ENCODE measurements at places on chromosomes 3 and 15.

DNA sequence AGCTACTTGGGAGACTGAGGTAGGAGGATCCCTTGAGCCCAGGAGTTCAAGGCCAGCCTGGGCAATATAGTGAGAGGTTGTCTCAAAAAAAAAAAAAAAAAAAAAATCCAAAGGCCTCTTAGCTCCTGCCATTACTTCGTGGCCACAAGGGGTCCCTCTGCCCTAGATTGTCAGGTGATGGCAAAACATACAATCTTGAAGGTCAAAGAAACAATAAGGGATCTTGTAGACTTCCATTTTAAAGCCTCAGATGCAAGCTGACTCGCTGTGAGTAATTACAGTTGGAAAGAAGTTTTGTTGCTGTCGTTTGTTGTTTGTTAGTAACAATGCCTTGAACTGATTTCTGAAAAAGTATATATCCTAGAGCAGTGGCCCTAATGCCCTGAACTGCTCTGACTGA, 55.9 kb upstream of the PLCL2 start:
- DNase-seq, result no peak

- no peak for DNase-seq
Measured at GRCh38 chr3:133578548-133579191, 5.2 kb downstream of the CDV3 start.

DNA sequence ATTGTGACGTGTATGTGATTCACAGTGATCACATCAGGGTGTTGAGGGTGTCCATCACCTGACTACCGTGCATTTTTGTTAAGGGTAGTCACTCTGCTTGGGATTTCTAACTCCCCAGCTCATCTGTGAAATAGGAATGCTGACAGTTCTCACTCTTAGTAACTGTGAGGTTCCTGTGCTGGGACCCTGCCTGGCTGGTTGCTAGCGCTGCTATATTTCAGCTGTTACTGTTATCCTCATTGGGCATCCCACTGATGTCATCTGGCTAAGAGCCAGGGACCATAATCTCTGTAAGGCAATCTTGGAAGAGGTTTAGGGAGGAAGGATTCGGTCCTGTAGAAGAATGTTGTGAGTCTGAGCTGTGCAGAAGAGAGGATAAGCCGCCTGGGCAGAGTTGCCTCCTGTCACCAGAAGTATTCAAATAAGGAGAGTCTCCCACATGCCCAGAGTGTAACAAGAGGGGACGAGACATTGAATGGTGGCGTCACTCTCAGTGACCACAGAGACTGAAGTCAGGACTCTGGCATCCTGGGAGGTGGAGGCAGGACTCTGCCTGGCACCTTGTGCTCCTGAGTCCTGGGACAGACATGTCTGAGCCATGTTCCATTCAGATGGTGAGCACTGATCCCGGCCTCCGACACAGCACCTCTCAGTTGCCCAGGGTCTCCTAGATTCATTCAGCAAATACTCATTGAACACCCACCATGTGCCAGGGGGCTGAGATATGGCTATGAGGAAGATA, 52.2 kb downstream of the FBLN2 start:
- no peak for DNase-seq

DNA sequence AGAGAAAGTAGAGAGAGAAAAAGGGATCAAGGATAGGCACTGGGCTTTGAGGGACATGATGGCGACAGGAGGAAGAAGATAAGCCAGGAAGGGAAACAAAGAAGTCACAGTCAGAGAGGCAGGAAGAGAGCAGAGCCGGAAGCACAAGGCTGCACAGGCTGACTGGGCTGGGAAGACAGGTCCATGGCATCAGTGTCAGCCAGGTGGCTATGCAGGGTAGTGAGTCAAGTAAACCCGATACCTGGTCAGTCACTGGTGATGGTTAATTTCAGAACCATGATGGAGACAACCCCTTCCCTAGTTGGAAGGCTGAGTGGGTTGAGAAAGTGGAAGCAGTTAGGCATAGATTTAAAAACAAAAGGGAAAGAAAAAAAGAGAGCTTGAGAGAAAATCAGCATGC, 203.8 kb downstream of the EPHB1 start:
- no peak for DNase-seq

DNA sequence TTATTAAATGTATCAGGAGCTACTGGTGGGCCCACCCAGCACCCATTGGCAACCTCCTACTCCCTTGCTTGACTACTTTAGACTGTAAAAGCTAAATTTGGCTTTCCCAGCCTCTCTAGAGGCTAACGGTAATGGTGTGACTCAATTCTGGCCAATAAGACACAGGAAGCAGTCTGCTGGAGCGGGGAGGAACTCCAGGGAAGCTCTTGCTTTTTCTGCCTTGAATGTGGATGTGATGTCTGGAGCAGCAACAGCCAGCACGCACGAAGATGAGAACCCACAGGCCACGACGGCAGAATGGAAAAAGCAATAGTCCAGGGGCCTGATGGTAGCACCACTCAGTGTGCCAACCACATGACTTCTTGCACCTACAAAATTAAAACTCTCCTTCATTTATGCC, 39.9 kb downstream of the RAB6B start:
- DNase-seq, result no peak

DNA sequence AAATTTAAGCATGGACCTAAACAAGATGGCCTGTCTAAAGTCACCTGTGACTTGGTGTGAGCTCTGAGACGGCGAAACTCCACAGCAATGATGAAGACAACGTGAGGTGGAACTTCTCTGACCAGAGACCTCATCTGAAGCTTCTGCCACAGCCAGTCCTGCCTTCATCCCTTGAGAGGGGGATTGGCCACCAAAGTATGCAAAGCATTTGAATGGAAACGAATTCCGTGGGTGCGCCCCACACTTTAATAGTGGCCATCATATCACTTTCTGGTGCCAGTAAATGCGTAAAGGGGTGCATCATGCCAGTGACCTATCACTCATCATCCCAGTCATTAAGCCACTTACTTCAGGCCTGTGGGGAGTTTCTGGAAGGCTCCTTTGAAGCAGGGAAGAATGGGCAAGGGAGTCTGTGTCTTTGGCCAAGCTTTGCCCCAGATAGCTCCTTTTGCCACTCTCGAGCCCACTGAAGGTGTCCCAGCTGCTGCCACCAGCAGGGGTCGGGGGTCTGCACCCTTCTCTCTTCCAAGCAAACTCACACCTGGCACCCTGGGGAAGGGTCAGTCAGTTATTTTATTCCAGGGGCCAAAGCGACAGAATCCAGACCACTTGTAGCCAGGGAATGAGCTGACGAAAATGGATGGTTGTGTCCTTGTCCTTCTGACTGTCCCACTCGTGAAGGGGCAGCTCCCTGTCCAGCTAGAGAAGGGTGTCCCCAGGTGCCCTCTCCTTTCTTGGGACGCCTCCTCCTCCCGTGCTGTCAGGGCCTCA, 17.7 kb downstream of the MUC20 start:
- no peak for DNase-seq

DNA sequence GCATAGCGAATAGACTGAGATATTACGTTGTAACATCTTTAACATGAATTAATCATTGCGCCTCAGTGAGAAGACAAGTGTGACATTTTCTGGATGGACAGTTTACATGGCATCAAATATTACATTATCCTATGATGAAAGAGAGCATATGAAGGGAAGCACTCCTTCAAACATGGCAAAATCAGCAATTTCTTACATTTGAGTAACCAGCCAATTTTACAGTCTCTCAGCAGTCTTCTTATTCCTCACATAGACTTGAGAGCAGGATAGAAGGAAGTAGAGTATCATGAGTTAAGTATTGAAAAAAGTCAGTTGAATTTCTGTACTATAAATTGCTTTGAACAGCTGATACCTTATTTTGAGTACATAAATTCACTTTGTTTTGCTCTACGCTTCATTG, 38.9 kb downstream of the FANCI start:
- DNase-seq, result no peak

- no peak for DNase-seq
Measured at GRCh38 chr3:72134989-72135451, 350.1 kb upstream of the PROK2 start.

DNA sequence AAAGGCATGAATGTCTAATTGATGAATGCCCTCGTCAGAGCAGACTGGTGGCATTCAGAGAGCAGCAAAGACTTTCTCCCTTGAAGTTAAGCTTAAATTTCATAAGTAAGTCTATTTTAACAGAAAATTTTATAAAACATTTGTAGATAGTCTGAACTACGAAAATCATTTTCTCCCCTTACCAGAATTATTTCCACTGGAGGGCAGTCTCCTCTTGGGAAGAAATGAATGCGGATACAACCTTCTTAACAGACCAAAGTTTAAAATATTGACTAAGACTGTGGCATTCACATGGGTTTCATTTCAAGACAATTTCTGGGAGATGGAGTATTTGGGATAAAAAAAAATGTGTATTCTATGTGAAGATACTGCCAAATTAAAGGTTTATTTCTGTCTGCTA, 669.0 kb downstream of the FHIT start:
- no peak for DNase-seq

DNA sequence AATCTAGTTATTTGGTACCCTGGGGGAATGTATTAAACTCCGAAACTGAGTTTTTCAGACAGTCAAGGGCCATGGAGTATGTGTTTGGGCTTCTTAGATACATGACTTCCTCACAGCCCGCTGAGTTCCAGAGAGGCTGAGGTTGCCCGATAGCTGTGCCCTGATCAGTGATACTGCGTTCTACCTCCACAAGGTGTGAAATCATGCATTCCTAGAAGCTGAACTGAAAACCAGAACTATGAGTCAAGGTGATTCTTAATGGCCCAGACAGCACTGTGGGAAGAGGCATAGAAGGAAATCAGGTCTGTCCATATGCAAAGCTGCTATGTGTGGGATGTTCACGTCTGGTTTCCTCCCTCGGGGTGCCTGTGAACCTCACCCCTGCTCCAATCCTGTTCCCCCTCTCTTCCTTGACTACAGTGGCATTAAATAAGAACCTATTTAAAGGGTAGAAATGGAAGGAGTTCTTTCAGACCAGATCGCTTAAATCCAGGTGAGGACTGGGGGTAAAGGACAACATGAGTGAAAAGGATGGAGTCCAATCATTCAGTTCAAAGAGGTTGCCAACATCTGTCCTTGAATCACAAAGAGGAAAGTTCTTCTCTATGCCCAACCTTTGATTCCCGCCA, 74.3 kb downstream of the MYO1E start:
- no peak for DNase-seq

DNA sequence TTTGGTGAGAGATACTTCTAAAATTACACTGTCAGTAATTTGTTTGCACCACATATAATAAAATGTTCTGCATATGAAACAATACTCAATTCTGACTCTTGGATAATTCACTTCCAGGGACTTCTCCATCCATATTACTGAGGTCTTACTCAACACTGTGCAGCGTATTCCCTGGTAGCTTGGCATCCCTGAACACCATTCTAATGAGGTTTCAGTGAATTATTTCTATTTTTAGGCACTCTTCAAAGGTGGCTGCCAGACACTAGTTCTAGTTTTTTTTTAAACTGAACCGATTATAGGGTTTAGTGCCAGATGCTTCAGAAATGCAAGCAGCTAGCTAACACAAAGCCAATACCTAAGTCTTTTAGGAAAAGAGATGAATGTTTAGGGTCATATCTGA, 283.3 kb downstream of the FEZF2 start:
- DNase-seq, result no peak

GRCh38 chr15:67150023-67150860, 84.8 kb downstream of the SMAD3 start:
- DNase-seq, result peak; percentile 90

- DNase-seq, result no peak
Measured at GRCh38 chr3:50816894-50817293, 142.2 kb downstream of the DOCK3 start.

- DNase-seq, result no peak
Measured at GRCh38 chr15:59994888-59995557, 9.1 kb upstream of the FOXB1 start.

- DNase-seq, result no peak
Measured at GRCh38 chr3:127209155-127209839, 16.4 kb downstream of the PRR23E start.

GRCh38 chr3:4496087-4496452, 2.9 kb downstream of the ITPR1 start:
- no peak for DNase-seq

GRCh38 chr3:153768561-153769469, 352.4 kb upstream of the ARHGEF26 start:
- DNase-seq, result no peak

DNA sequence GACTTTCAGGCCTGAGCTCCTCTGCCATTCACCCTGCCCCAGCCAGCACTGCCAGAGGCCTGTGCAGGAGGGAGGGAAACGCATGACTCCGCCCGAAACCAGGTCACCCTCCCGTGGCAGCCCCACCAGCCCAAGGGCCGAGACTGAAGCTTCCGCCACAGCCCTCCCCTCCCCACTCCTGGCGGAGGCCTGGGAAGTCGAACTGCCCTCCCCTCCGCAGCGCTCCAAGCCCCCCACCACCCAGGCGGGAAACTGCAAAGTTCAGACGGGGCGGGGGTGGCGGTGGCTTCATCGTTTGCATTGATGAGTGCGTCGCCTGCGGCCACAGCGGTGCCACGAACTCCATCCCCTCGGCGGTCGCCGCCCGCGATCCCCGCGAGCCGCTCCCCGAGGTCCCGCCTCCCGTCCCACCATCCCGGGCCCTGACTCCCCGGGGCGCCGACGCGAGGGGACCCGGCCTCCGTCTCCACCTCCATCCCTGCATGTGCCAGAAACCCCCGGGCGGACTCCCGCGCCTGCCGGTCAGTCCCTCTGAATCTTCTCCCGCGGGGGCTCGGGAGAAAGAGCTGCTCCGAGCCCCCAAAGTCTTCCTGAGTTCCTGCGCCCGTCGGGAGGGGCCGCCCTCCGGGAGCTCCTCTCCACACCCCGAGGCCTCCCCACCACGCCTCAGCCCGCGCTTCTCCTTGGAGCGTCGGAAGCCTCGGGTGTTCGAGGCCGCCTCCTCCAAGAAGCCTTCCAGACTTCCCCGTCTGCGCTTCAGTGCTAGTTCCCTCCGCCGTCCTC, 698 bp downstream of the MELTF start:
- DNase-seq, result no peak

GRCh38 chr3:173583496-173583895, 186.0 kb downstream of the NLGN1 start:
- DNase-seq, result no peak

GRCh38 chr3:149426325-149426724, 48.2 kb upstream of the TM4SF4 start:
- no peak for DNase-seq

- no peak for DNase-seq
Measured at GRCh38 chr3:52388348-52388821, 56.5 kb downstream of the SEMA3G start.

DNA sequence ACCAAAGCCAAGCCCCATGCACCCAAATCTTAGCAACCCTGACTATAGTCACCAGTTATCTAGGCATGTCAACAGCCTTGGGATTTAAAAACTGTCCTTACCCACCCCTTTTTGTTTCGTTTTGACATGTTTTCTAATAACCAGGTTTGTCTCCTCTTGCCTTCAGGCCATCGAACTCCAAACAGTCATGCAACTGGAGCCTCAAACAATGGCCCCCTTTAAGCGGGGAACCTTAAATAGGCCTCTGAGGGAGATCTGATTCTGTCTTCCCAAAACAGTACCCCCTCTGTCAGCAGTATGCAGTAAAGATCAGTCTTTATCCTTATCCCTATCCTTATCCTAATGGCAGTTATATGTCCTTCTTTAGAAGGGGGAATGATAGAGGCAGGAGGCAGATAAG, 105.7 kb downstream of the DPH6 start:
- DNase-seq, result no peak

DNA sequence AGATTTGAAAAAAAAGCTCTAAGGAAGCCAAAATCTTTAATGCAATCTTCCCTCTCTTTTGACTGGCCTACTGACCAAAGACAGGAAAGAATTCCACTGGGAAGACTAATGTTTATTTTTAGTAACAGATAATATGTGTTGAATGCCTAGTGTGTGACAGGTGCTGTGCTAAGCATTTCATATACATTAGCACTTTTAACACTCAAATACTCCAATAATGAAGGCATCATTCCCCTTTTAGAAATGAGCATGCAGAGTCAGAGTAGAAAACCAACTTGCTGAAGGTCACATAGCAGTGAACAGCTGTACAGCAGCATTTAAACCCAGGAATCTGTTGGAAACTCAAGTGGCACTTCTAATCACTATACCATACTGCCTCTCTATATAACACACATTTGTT, 170.6 kb downstream of the MINAR1 start:
- no peak for DNase-seq

All from amniotic stem cell (primary cell).